Endodermal cell (in vitro differentiated cells): ENCODE measurements at places on chromosomes 6 and 20. TPM values are rescaled to one million over a fixed set of nuclear protein-coding genes. Genes with fewer than 3 reads are reported as not detected.

Gene SIRPD
- not detected in 3 replicates for total RNA-seq

Gene ADGRF5
- total RNA-seq = not detected in 2 replicates

DNA sequence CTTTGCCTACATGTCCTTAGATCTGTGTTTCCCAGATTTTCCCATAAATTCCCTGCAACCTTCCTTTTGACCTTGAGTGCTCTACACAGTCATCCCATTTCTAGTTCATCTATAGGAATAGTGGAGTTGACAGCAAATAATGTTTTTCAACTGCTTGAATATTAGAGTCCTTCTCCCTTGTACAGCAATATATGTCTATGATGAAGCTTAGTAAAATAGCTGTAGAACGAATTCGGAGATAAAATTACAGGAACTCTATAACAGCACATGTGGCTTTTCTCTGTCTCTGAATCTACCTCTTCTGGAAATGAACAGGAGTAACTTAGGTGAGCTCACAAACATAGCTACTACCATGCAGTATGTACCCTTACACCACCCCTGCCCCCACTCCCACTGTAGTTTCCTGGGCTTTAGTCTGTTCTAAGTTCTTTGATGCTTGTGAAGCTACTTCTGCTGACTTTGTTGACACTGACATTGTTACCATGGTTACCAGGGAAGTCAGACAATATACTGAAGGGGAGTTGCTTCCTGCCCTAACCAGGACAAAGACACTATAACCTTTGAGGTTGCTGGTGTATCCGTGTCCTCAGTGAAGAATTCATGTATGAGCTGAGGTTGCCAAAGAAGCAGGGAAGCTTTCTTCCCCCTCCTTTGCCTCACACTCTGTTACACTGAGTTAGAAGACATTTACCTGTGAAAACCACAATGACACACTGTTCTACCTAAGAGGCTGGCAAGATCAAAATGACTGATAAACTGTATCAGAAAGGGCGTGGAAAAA, 35.8 kb upstream of the SHLD1 start:
- DNase-seq = peak; percentile 47
- no peak overlapping the region for H3K27ac ChIP-seq
- peaks cover 6% of the 10 kb centered on the region for H3K4me1 ChIP-seq
- no peak overlapping the region for H3K4me3 ChIP-seq
- no peaks in the 10 kb centered on the region for H3K36me3 ChIP-seq

DNA sequence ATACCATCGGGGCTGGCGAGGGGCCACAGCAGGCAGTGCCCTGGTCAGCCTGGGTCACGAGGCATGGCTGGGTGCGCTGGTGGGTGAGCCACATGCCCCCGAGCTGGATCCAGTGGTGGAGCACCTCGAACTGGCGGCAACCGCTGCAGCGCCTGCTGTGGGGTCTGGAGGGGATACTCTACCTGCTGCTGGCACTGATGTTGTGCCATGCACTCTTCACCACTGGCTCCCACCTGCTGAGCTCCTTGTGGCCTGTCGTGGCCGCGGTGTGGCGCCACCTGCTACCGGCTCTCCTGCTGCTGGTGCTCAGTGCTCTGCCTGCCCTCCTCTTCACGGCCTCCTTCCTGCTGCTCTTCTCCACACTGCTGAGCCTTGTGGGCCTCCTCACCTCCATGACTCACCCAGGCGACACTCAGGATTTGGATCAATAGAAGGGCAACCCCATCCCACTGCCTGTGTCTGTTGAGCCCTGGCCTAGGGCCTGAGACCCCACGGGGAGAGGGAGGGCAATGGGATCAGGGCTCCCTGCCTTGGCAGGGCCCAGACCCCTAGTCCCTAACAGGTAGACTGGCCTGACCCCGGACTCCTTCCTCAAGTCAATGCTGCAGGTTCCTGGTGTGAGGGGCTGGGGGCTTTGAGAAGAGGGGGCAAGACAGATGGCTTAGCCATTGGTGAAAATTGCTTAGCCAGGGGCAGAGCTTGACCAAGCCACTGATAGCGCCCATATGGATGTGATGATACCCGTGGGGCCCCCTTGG, 598 bp downstream of the TMEM239 start:
- peaks cover 31% of the 10 kb centered on the region for H3K27me3 ChIP-seq
- no peak overlapping the region for H3K27ac ChIP-seq
- peaks cover 5% of the 10 kb centered on the region for H3K4me1 ChIP-seq
- H3K4me3 ChIP-seq = no peak overlapping the region
- DNase-seq = peak; percentile 83
- no peaks in the 10 kb centered on the region for H3K36me3 ChIP-seq

Gene ZSCAN23
- total RNA-seq = 4.7 to 7.1 TPM (median 6.7 TPM) in 3 replicates

- no peak for DNase-seq
- no peaks in the 10 kb centered on the region for H3K27me3 ChIP-seq
- peaks cover 86% of the 10 kb centered on the region for H3K36me3 ChIP-seq
- H3K4me3 ChIP-seq = no peak overlapping the region
Observed at GRCh38 chr6:82176616-82177015, 70.9 kb downstream of the IBTK start.

GRCh38 chr6:57193177-57193576, 21.1 kb downstream of the BAG2 start:
- H3K27ac ChIP-seq = no peak overlapping the region
- no peaks in the 10 kb centered on the region for H3K4me1 ChIP-seq
- no peak overlapping the region for H3K4me3 ChIP-seq
- DNase-seq = no peak
- peaks cover 47% of the 10 kb centered on the region for H3K36me3 ChIP-seq
- H3K27me3 ChIP-seq = no peaks in the 10 kb centered on the region

Gene GGTLC1
- total RNA-seq = not detected in 2 replicates

Gene CST5
- not detected in 2 replicates for total RNA-seq

- no peak overlapping the region for H3K4me3 ChIP-seq
- H3K4me1 ChIP-seq = no peaks in the 10 kb centered on the region
- H3K27me3 ChIP-seq = no peaks in the 10 kb centered on the region
- no peaks in the 10 kb centered on the region for H3K36me3 ChIP-seq
- no peak for DNase-seq
- no peak overlapping the region for H3K27ac ChIP-seq
Observed at GRCh38 chr6:169118346-169118830, 135.3 kb downstream of the THBS2 start.

Gene PLA2G7
- 2.1 to 3.2 TPM (median 2.4 TPM) in 3 replicates for total RNA-seq

GRCh38 chr6:41039060-41039998, at the start of gene UNC5CL:
UNC5CL (minus strand) TSS chr6:41039221; CDS start chr6:41035074, 4,147 bp downstream.
- peaks cover 5% of the 10 kb centered on the region for H3K4me1 ChIP-seq
- DNase-seq = peak; percentile 91
- no peak within 1 kb of the TSS for H3K27ac ChIP-seq
- H3K27me3 ChIP-seq = no peaks in the 10 kb centered on the region
- no peak within 1 kb of the TSS for H3K4me3 ChIP-seq

Gene EEF1A2
- total RNA-seq = 19.5 and 22.6 TPM in 2 replicates

- no peak for DNase-seq
- H3K27me3 ChIP-seq = no peaks in the 10 kb centered on the region
- H3K36me3 ChIP-seq = no peaks in the 10 kb centered on the region
Observed at GRCh38 chr6:111101987-111102386, 14.7 kb downstream of the SLC16A10 start.
